ENCODE measurements at places on chromosomes 12 and 14.
A peak's percentile ranks its signal among the peaks of the same experiment; 100 is the strongest.

- DNase-seq, result no peak
Measured at GRCh38 chr14:104151566-104152245, 13.3 kb downstream of the KIF26A start.

DNA sequence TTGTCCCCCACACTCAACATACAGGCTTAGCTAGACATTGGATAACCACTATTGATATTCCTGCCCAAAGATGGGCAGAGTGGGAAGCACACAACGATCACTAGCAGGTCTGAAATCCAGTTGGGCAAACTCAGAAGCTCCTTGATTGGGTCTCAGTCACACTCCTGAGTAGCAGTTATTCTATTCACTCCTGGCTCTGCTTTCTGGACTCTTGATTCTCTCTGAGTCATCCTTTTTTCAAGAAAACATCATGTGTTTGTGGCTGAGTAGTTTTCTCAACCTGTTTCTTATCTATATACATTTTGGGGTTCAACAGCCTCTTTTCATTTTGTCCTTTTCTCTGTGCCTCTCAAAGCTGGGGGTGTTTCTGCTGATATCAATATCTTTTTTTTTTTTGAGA is 46.0 kb upstream of the MANSC4 start:
- no peak for DNase-seq

DNA sequence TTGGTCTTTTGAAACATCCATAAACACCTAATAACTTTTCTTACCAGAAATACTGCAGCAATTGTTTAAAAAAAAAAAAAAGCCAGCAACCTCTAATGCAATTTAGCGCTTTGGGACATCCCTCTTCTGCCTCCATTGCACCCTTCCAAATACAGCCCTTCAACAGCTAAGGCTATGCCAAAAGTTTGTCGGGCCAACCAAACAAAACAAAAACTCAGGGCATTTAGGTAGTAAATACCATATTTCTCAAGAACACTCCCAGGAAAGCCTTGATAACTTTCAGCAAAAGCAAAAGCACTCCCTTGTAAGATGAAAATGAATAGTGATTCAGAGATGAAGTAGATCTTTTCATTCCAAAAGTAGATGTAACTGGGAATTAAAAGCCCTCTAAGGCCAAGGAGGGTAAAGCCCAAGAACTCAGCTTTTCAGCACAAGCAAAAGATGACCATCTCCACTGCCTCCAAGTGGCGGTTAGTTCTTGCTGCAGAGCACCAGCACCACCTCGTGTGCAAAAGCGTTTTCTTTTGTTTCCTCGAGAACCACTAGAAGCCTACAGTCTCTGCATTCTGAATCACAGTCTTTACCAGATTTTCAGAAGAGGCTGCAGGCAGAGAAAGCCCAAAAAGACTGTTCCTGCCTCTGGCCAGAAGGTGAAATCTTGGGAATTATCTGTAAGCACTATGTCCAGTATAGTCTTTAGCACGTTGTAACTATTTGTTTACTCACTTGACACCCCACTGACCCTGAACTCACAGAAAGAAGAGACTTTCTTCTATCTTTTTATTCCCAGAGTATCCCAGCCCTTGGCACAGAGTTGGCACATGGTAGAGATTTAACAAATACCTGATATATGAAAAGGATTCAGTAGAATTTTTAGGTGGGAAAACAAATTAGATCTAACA is 53.1 kb downstream of the SIX6 start:
- DNase-seq, result peak; percentile 89

GRCh38 chr12:4809449-4810218 is 89.4 kb downstream of the GALNT8 start:
- DNase-seq, result no peak

DNA sequence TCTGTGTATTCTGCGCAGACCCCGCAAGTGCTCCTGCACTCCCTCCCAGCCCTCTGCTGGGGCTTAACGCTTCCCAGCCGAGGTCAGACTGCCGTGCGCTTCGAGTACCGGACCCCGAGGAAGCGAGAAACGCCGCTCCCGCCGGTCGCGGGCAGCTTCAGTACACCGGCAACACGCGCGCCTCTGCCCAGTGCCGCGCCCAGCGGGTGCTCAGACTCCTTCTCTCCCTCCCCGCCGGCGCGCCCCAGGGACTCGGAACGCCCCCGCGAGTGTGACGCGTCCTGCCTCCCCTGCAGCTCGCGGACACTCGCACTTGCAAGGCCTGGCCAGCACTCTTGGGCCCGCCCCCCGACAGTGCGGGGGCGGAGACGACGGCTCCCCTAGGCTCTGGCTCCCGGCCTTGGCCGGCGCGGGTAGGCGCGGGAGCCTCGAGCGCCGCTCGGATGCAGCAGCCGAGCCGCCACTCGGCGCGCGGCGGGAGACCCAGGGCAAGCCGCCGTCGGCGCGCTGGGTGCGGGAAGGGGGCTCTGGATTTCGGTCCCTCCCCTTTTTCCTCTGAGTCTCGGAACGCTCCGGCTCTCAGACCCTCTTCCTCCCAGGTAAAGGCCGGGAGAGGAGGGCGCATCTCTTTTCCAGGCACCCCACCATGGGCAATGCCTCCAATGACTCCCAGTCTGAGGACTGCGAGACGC is at the start of gene PTGER2:
Gene PTGER2, plus strand, starts transcription at position 410 of the 692 bp plus-strand sequence. Its CDS starts 237 bp downstream, at position 647.
- DNase-seq, result peak; percentile 3

GRCh38 chr14:33671556-33671955 is 279.3 kb downstream of the EGLN3 start:
- no peak for DNase-seq

DNA sequence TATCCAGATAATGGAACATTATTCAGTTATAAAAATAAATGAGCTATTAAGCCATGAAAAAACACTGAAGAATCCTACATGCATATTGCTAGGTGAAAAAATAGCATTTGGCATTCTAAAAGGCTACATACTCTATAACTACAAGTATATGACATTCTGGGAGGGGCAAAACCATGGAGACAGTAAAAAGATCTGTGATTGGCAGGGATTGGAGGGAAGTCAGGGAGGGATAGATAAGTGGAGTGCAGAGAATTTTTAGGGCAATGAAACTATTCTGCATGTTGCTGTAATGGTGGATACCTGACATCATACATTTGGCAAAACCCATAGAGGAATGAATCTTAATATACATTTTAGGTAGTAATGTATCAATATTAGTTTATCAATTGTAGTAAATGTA is 63.1 kb upstream of the SLC38A2 start:
- DNase-seq, result peak; percentile 27

DNA sequence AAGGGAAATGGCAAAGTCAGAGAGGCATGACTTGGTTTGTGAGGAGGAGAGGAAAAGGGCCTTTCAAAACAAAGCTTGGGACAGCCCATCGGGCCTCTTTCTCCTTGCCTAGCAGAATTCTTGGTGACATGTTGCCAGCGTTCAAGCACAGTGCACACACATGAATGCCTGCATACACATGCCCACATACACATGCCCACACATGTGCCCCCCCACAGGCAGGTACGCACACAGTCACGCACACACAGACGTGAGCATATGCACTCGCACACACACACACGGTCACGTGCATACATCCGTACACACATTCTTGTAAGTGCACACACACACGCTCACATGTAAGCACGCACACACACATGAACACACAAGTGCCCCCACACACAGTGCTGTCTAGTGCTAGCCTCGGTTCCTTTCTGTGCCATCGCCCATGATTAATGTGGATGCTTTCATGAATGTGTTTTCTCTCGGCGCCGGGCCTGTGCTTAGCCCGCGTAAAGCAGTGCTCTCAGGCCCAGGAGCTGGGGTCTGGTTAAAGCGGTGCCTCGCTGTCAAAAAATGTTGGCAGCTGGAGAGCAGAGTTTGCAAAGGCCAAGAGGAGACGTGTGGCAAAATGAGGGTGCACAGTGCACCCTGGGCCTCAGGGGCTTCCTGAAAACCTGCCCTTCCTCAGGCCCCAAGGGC is 328.8 kb upstream of the DIO3 start:
- DNase-seq, result no peak

Data from SK-MEL-5 (cell line).